ENCODE measurements at places on chromosomes 3 and 15.

DNA sequence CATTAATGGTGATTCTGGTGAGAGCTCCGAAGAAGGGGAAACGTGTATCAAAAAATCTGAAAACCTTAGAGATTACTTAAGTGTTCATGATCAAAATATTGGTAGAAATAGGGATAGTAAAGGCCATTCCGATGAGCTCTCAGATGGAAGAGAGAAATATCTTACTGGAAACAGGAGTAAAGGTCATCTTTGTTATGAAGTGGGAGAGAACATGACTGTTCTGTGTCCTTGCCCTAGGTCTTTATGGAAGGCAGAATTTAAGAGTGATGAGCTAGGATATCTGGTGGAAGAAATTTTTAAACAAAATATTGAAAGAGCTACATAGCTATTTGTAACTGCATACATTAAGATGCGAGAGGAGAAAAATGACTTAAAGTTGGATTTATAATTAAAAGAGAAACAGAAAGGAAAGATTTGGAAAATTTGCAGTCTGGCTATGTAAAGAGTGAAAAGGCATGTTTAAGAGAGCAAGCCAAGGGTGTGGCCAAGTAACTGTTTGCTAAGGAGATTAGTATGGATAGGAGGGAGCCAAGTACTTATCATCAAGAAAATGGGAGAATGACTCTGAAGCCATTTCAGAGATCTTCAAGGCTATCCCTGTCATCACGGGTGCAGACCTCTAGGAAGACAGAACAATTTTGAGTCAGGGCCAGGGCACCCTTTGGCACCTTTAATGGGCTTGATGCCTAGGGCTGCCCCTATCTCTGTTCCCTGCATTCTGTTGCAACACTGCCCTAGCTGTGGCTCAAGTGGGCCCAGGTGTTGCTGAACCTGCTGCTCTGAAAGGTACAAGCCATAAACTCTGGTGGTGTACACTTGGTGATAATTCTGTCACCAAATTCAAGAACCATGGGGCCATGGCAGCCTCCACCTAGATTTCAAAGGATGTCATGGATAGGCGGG, 27.3 kb downstream of the SLMAP start:
- DNase-seq = no peak

DNA sequence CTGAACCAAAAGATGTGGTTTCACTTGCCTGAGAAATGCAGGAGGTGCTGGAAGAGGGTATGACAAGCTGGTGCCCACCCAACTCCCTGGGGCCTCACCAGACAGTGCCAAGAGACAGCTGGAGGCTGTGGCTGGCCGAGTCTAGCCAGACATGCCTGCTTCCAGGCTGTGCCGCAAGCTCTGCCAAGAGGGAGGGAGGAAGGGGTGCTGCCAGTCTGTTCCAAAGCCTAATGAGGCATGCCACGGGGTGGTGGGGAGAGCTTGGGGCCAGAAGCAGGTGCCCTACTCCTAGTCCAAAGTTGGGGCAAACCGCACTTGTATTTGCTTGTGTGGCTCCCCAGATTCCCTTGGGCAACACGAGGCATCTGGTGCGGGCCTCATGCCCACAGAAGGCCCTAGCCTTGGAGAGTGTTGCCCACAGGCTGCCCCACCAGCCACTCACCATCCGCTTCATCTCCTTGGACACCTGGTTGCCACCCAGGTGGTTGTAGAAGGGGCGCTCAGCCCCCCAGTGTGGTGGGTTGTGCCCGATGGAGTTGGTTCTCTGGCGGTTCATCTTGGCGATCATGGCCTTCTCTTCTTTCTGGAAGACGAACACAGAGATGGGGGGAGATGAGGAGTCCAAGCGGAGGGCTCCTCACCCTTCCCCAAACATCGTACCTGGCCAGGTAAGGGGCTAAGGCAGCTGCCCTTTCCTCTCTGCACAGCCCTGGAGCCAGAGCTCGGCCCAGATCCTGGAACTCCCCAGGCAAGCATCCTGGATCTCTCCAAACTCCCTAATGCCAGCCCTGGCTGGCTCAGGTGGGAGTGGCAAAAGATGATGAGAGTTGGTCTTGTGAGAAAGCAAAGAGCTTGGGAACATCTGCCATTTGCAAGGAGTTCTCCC, 123.4 kb downstream of the SEC22A start:
- DNase-seq = no peak

GRCh38 chr15:101028321-101028720, 109.2 kb downstream of the LRRK1 start:
- DNase-seq = no peak

DNA sequence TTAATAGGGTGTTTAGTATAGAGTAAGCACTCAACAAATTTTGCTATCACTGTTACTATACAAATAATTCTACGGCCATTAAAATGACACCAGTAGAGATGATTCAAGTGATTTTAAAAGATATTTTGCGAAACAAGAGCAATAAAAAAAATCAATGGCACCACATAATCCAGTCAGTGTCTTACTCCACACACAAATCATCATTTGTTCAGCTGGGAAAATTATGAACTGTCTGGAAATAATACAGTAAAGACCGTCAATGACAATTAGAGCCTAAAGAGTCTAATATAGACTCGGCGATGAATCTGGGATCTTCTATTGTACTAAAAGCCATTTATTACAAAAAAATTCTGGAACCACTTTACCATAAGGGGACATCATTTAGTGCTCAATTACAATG, 270.5 kb downstream of the ARRDC4 start:
- DNase-seq = no peak

- DNase-seq = no peak
Observed at GRCh38 chr3:171181907-171182690, 155.6 kb upstream of the SLC2A2 start.

- DNase-seq = peak; percentile 51
Observed at GRCh38 chr15:51647128-51647562, 24.6 kb upstream of the DMXL2 start.
